Vagina (tissue), 2 donors: ENCODE measurements at places on chromosomes 3 and 15. TPM values are rescaled to one million over a fixed set of nuclear protein-coding genes. Genes with fewer than 3 reads are reported as not detected.

The NPAP1 gene
- total RNA-seq = not detected

The HAPLN3 gene
- 16.9 TPM for total RNA-seq

The ARHGEF3 gene
- total RNA-seq = 17.4 TPM

The MYL3 gene
- total RNA-seq = not detected

The LRRIQ4 gene
- not detected for total RNA-seq

The SCAMP5 gene
- 6.6 TPM for total RNA-seq

DNA sequence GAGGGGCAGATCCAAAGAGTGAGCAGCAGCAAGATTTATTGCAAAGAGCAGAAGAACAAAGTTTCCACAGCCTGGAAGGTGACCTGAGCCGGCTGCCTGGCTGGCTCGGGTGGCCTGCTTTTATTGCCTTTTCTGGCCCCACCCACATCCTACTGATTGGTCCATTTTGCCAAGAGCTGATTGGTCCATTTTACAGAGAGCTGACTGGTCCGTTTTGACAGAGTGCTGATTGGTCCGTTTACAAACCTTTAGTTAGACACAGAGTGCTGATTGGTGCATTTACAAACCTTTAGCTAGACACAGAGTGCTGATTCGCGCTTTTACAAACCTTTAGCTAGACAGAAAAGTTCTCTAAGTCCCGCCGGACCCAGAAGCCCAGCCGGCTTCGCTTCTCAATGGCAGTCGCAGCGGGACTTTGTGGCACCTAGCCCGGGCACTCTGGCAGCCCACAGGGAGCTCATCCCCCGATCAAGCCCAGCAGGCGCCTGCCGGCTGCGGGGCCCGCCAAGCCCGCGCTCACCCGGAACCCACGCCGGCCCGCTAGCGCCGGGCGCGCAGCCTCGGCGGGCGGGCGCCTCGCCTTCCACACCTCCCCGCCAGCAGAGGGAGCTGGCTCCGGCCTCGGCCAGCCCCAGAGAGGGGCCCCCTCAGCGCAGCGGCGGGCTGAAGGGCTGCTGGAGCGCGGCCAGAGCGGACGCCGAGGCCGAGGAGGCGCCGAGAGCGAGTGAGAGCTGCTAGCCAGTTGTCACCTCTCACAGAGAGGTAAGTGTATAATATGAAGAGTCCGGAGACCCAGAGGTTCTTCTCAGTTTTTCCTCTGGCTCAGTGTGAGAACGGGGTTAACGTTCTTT, 339.2 kb downstream of the CHL1 start:
- DNase-seq = no peak

DNA sequence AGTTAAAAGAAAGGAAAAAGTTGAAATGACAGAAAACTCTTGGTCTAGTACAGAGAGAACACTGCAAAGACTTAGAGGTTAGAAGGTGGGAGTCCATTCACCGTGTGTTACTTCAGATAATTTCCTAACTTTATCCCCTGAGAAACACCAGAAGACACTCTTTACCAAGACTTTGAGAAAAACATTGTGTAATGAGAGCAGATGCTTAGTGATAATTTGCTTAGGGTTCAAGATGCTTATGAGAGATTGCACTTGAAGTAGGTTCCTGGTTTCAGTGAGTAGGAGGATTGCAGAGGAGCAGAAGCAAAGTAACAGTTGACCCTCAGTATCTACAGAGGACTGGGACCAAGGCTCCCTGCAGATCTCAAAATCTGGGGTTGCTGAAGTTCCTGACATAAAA, 594.1 kb downstream of the NR2F2 start:
- DNase-seq = no peak

- DNase-seq = no peak
Observed at GRCh38 chr3:114332342-114333179, 38.7 kb downstream of the TIGIT start.

GRCh38 chr3:162166543-162166942, 669.9 kb downstream of the OTOL1 start:
- DNase-seq = no peak

DNA sequence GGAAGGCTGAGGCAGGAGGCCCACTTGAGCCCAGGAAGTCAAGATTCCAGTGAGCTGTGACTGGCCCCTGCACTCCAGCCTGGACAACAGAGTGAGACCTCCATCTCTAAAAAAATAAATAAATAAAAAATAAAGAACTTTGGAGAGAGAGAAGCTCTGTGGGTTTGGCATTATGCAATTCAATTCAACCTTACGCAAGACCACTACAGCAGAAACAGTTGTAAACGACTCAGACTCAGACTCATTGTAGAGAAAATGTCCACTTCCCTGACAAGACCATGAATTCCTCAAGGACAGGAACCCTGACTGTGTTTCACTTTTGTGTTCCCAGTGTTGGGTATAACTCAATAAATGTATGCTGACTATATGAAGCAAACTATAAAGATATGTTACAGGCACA, 90.3 kb upstream of the C3orf80 start:
- DNase-seq = no peak

- DNase-seq = no peak
Observed at GRCh38 chr3:154227531-154227930, 96.8 kb downstream of the DHX36 start.

DNA sequence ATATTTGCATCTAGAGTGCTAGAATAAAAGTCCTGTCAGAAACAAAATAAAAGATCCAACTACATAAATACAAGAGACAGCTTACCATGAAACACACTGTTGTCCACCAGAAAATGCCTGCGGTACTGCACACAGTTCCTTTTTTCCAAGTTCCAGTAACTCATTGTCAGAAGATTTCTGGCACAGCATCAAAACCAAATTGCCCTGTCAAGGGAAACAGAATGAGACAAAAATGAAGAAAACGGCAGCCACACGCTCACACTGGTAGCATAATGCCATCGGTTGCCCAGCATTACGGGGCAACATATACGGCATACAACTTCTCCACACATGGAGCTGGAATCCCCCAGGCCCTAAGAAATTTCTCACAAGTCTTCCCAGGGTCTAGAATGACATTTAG, 40.8 kb downstream of the PLCH1 start:
- no peak for DNase-seq
